ENCODE measurements at places on chromosomes 2 and 18. TPM values are rescaled to one million over a fixed set of nuclear protein-coding genes. Genes with fewer than 3 reads are reported as not detected.

GAREM1 gene
- total RNA-seq, result 3.7 TPM

NAT8 gene
- not detected for total RNA-seq

SPDYA gene
- 0.24 TPM for total RNA-seq

CMPK2 gene
- 6.0 TPM for total RNA-seq

TMEM169 gene
- total RNA-seq, result 1.8 TPM

LAMA1 gene
- total RNA-seq, result 1.9 TPM

TSPYL6 gene
- total RNA-seq, result not detected

Measured in hair follicle dermal papilla cell (primary cell).